ENCODE measurements at places on chromosomes 12 and 14.

DNA sequence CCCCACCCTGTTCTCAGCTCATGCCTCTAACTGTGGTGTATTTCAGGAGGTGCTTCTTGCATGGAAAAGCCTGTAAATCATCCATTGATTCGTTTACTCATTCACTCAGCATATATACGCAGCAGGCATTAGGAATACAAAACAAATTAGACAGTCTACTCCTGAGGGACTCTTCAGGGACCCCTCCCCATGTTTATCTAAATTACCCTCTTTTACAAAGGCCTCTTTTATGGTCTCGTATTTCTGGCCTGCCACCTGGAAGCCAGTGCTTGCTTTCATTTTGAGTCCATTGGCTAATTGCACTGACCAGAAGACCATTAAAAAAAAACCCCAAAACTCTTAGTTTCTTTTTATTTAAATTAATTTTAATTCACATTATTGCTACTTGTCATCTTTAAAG, 134.4 kb downstream of the DACT1 start:
- DNase-seq = no peak

DNA sequence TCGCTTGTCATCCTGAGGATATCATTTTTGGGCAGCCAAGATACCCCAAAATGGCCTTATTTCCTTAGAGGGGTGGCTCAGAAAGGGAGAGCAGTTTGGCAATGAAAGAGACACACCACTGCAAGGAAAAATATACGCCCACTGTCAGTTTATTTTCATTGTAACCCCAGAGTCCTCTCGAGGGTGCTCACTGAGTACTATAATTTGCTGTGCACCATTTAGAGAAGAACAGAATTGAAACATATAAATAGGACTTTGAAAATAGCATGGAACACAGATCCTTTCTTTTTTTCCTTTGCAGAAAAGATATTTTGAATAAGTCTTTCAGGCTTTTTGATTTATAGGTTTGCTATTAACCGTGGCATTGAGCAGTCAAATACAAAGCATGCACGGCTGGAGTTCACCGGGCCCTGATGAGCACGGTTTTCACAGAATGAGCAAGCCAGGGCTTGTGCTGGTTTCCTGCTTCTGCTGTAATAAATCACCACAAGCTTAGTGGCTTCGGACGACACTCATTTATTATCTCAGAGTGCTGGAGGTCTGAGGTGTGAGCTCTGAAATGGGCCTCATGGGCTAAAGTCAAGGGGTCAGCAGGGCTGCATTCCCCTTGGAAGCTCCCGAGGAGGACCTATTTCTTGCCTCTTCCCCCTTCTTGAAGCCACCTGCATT, 152.3 kb downstream of the ZNF664 start:
- no peak for DNase-seq

DNA sequence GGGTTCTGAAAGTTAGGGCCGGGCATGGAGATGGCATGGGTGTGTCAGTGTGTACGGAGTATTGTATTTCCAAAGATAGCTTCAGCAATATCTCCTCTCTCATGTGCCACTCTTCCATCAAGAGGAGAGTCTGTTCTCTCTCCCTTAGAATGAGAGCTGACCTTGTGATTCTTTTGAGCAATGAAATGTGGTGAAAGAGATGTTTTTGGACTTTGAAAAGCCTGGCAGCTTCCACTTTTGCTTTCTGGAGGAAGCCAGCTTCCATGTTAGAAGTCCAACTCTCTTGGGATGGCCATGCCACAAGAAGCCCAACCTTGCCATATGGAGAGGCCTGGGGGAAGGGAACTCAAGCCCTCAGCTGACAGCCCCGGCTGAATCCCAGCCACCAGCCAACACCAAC, 72.4 kb upstream of the GZMB start:
- no peak for DNase-seq

DNA sequence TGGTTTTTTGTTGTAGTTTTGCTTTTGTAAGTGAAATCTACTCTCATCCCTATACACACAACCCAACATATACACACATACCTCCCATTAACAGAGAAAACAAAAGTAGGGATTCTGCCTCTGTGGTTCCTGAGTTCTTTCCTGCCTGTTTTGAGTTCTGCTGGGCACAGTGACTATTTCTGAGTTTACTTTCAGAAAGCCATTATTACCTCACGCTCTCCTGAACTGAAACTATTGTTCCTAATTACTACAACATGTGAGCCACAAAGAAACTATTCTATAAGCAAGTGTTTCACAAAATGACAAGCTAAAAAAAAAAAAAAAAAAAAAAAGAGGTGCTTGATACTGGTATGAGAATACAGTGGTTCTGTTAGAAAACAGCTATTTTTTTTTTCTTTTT, 110.9 kb downstream of the ALG10B start:
- DNase-seq = no peak

- no peak for DNase-seq
These were observed 89.1 kb downstream of the DDX51 start for GRCh38 chr12:132054983-132055382.

GRCh38 chr12:27524839-27525753, 1.1 kb downstream of the PPFIBP1 start:
- DNase-seq = no peak

DNA sequence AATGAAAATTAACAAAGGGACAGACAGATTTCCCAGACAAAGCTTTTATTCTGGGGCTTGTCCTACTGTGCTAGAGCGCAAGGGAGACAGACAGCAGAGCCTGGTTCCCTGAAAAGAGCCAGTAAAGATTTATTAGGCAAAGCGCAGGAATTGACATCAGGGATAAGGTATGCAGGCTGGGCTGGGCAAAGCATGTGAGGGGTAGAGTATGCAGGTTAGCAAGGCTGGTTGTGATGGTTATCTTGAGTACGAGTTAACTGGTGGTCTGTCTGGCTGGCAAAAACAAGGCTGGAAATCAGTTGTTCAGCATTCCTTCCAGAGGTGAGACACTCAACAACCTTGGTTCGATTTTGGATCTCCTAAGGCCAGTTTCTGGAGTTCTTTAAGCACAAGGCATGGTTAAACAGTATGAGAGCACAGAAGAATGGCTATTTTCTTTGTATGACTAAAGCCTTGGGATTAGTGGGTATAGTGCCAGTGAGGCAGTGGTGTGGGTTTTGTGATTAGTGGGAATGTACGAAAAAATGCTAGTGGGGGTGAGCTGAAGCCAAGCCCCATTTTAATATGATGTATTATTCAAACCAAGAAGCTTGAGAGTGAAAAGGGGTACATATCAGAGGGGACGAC, 30.9 kb downstream of the BTBD7 start:
- no peak for DNase-seq

- DNase-seq = no peak
These were observed 16.1 kb downstream of the BTBD7 start for GRCh38 chr14:93316716-93317115.

GRCh38 chr12:8956772-8957171, 7.3 kb upstream of the M6PR start:
- no peak for DNase-seq

DNA sequence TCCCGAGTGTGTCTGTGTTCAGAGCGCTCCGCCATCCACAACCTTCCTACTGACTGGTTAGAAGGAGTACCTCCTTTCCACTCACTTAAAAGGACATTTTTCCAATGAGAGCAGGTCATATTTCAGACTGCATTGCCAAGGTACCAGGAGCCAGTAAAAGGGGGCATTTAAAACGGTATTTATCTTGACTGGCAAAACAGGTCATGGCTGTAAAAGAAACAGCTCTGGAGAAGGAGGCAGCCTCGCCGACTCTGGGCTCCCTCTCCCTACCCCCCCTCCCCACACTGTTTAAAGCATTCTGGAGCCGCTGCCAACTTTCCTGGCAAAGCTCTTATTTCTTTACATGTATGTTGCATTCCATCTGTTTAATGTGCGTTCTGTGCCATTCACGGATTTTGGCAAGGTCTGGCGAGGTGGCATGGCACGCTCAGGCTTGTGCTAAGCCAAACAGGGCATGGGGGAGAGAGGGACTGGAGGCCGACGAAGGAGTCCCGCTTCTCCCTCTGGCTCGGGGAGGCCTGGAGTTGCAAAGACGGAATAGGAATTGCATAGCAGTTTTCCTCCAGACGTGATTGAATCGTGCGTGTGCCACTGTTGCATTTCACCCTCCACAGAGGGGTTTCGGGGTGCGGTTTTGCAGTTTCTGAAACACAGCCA, 41.2 kb upstream of the MED13L start:
- no peak for DNase-seq

DNA sequence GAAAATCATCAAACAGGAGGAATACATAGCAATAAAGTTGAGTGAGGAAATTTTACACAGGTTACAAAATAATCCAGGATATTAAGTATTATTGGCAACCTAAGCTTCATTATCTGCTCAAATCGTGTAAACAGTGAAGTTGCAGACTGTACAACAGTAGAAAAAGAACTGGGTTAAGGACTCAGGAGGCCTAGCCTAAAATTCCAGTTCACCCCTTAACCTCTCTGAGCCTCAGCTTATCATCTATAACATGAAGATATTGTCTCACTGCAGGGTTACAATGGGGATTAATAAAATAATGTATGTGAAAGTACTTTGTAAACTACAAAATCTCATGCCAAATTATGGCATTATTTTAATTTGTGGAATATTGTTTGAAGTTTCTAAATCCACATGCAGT, 26.0 kb downstream of the DDHD1 start:
- DNase-seq = no peak

- no peak for DNase-seq
These were observed 188.8 kb downstream of the EPS8 start for GRCh38 chr12:15600223-15600935.

DNA sequence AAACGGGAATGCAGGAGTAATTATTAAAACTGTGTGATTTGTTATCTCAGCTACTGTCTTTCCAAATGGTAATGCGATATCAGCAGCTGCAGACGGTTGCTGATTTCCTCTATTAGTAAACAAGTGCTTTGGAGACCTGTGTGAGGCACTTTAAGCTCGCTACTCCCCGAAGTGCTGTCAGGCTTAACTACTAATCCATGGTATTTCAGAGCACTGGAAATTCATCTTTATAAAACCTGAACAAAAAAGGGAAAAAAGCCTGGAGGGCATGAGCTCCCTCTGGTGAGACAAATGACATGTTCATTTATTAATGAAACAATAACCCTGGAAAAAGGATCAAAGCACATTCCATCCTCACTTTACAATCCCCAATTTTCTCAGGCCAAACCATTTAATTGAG, 143.6 kb upstream of the OTX2 start:
- DNase-seq = no peak

DNA sequence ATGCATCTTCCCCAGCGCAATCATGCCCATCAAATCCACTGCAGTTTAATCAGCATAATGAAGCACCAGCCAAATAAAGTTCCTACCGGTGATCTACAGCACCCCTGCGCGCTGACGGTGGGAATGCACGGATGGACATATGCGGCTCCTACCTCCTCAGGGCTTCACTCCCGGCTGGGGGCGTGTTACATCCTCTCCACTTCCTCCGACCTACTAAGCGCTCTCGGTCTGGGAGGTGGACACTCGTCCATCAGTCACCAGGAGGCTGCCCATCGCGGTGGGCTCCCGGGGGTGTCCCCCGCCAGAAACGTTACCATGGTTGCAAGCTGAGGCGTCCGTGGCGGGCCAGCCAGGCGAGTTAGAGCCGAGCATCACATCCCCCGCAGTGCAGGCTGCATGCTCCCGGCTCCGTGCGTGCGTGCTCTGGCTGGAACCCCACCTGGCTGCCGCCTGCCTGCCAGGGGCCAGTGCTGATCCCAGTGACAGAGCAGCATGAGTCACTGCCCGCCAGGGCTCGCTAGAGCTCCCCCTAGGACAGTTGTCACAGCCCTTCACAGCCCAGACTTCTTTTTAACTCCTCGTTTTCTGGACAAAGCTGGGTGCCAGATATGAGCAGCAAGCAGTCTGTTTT, 73.0 kb downstream of the CIT start:
- DNase-seq = no peak

GRCh38 chr12:129231491-129231890, 378.2 kb downstream of the GLT1D1 start:
- no peak for DNase-seq

- no peak for DNase-seq
These were observed 119.8 kb downstream of the SINHCAF start for GRCh38 chr12:31206038-31206670.

GRCh38 chr12:93944911-93945310, 203.5 kb upstream of the PLXNC1 start:
- DNase-seq = no peak

DNA sequence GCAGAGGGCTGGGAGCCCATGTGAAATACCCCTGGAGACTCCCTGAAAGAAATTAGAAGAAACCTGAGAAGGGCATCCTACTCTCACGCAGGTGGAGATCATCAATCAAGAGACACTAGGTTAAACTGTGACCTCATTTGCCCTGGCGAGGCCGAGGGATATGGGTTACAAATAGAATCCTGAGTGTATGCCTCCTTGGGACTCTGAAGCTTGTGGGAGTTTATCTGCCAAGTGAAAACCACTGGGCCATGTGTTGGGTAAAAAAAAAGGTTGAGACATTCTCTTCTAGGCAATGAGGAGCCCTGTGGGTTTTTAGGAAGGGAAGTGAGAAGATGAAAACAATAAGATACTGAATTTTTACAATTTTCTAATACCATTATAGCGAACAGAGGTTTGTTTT, 160.7 kb upstream of the ARID2 start:
- DNase-seq = no peak

DNA sequence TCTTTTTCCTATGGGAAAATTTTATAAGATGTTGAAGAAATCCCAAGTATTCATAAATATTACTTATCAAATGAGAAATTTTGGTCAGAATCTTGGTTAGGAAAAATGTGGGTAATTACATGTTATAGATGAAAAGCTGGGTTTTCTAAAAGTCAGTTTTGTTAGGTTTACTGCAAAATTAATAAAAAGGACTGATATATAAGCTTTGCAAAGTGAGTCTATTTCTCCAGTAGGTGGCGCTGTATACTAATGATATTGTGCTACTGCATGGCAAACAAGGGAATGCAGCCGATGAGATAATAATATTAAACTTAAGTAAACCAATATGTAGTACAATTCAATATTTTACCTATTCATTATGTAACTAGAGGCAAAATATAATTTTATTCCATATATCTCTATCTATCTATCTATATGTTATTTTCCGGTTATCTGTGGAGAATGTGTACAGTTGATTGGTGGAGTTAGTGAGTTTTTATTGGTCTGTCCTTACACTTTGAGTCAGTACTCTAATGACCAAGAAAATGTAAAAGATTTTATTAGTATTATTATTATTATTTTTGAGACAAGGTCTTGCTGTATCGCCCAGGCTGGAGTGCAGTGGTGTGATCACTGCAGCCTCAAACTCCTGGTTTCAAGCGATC, 32.9 kb downstream of the MIPOL1 start:
- DNase-seq = no peak

- no peak for DNase-seq
These were observed 75.2 kb upstream of the RPH3A start for GRCh38 chr12:112716099-112717093.

Data from activated T-cell treated with anti-CD3 and anti-CD28 coated beads for 24 hours (primary cell).